ENCODE measurements at places on chromosomes 13 and 19. TPM values are rescaled to one million over a fixed set of nuclear protein-coding genes. Genes with fewer than 3 reads are reported as not detected.
A peak's percentile ranks its signal among the peaks of the same experiment; 100 is the strongest.

Gene TUBA3C
- total RNA-seq = not detected

DNA sequence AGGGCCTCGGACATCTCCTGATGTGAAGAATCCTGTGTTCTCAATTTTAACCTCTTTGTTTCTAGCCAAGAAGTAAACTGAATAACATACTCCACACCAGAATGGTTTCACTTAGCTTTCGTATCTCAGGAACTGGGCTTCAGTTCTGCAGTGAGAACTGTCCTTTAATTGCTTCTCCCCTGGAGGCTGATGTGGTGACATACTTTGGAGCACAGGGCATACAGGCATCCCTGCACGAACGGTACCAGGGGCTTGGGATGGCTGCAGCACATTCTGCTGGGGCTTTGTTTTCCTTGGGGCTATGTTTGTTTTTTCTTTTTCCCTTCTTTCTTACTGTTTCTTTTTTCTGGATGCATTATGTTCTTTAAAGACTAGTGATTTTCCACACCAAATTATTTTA lies 230.5 kb downstream of the TM9SF2 start:
- no peak for DNase-seq

DNA sequence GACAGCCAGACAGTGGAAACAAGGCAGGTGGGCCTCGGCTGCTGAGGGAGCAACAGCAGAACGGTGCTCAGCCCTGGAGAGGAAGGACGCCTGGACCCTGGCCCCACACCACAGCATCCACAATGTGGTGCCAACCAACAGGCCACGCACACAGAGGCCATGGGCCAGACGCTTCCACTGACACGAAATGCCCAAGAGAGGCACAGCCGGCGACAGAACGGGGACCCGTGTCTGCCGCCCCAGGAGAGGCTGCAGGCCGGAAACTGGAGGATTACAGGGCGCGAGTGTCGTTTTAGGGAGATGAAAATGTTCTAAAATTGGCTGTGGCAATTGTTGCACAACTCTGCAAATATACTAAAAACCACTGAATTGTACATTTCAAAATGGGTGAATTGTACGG lies 69.7 kb downstream of the RASA3 start:
- no peak for DNase-seq

DNA sequence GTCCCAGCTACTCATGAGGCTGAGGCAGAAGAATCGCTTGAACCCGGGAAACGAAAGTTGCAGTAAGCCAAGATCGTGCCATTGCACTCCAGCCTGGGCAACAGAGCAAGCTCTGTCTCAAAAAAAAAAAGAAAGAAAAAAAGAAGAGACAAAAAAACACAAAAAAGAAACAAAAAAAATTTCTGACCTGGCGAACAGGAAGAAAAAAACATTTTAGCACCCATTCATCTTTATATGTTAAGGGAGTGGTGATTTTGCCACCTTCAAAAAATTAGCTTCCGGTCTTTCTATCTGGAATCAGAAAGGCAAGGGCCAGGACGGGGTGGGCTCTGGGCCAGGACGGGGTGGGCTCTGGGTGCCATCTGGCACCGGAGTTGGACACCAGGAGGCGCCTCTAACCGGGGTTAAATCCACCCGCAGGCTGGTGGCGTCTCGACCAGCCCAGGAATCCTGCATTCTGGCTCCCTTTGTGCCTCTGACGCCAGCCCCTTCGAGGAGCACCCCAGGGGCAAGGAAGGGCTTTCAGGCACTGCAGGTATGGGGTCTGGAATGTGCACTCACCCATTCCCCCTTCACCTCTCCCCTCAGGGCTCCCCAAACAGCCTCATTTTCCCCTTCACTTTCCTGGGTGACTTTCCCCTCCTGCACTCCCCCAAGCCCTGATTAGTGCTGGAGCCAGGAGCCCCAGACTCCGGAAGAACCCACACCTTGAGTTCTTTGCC lies 10.4 kb upstream of the ZSWIM4 start:
- DNase-seq = peak; percentile 91

Measured in SJCRH30 (cell line).